ENCODE measurements at places on chromosomes 2 and 18.

DNA sequence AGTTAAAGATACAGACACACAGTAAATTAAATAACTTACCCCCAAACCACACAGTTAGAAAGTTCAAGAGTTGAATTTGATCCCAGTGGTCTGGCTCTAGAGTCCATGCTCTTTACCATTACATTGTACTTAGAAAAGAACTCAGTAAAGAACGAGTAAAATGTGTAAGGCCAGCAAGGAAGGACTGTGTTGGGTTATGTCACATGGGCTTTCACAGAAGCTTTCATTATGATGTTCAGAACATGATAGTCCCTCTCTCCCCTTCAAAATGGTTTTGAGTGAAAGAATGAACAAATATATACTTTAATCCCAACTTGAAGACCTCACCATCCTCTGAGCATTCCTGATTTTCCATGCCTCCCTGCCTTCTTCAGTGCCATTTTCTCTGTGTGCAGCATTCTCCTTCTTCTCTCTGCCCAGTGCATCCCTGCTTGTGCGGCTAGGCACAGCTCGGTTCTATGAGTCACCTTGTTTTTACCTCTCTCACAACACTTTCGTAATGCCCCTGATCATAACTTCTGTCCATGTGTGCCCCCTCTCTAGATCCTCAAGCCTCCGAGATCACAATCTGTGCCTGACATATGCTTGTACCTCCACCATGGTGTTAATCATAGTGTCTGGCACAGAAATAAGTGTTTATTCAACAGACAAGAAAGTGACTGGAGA lies 22.0 kb downstream of the RASGRP3 start:
- no peaks in the 10 kb centered on the region for H3K36me3 ChIP-seq
- no peak overlapping the region for H3K4me3 ChIP-seq
- DNase-seq, result no peak
- peaks cover 31% of the 10 kb centered on the region for H3K4me1 ChIP-seq

- H3K36me3 ChIP-seq, result no peaks in the 10 kb centered on the region
- peak; percentile 59 for DNase-seq
- H3K27ac ChIP-seq, result no peak overlapping the region
- H3K4me3 ChIP-seq, result no peak overlapping the region
- peaks cover 6% of the 10 kb centered on the region for H3K27me3 ChIP-seq
- no peaks in the 10 kb centered on the region for H3K4me1 ChIP-seq
Observed at GRCh38 chr2:3040496-3041140, 337.0 kb downstream of the EIPR1 start.

- no peaks in the 10 kb centered on the region for H3K36me3 ChIP-seq
- DNase-seq, result no peak
- no peak overlapping the region for H3K4me3 ChIP-seq
- no peaks in the 10 kb centered on the region for H3K27me3 ChIP-seq
- no peak overlapping the region for H3K27ac ChIP-seq
- H3K4me1 ChIP-seq, result no peaks in the 10 kb centered on the region
Observed at GRCh38 chr2:165074884-165075283, 119.6 kb upstream of the SLC38A11 start.

GRCh38 chr18:74862094-74862493 lies 264.4 kb downstream of the ZNF407 start:
- no peak overlapping the region for H3K27ac ChIP-seq
- H3K27me3 ChIP-seq, result no peaks in the 10 kb centered on the region
- H3K4me3 ChIP-seq, result no peak overlapping the region
- H3K4me1 ChIP-seq, result peaks cover 9% of the 10 kb centered on the region

Data from psoas muscle (tissue), 8 donors.